ENCODE measurements at places on chromosomes 6 and 20.
A peak's percentile ranks its signal among the peaks of the same experiment; 100 is the strongest.

DNA sequence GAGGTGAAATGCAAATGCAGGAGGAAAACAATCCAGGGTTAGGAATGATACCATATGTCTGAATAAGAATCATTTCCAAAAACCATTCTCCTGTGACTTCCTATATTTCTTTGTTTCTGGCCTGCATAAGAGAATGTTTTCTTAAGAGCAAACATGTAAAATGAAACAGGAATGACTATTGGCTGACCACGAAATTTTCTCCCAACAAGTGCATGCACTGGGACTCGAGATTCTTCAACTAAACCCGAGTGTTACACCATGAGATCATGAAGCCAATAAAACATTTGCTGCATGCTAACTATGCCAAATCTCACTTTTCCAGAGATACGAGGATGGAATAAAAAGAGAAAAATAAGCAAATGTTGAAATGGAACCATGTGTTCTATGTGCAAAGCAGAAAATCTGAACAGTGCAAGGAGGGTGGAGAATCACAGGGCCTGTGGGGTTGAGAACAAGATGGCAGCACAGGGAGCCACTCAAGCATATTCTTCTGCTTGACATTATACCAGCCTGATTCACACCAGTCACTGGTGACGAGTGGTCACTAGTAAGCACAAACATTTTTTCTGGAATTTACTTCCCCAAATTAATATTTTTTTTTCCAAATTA, 212.2 kb upstream of the FOXA2 start:
- DNase-seq = no peak

- DNase-seq = no peak
Observed at GRCh38 chr6:158559338-158559894, 475 bp upstream of the TMEM181 start.

DNA sequence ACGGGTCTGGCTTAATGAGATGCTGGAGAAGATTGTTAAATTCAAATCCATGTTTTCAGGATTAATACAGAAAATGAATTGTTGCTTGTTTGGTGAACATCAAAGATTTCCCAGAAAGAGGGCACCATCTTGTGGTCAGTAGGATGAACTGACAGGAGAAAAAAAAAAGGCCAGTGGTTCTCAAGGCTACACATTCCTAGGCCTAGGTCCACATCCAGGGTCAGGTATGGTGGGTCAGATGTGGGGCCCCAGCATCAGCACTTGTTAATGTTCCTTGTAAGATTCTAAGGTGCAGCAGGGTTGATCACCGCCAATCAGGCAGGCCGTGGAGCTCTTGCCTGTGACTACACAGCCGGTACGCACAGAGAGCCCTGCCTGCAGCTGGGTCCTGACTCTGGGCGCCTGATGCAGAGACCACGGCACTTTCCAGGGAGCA, 34.0 kb upstream of the FOXO3 start:
- DNase-seq = no peak

GRCh38 chr6:1538369-1538768, 71.3 kb upstream of the FOXC1 start:
- no peak for DNase-seq

- no peak for DNase-seq
Observed at GRCh38 chr6:79604583-79605037, 26.5 kb upstream of the SH3BGRL2 start.

GRCh38 chr20:49694450-49695071, 19.1 kb downstream of the B4GALT5 start:
- DNase-seq = no peak

DNA sequence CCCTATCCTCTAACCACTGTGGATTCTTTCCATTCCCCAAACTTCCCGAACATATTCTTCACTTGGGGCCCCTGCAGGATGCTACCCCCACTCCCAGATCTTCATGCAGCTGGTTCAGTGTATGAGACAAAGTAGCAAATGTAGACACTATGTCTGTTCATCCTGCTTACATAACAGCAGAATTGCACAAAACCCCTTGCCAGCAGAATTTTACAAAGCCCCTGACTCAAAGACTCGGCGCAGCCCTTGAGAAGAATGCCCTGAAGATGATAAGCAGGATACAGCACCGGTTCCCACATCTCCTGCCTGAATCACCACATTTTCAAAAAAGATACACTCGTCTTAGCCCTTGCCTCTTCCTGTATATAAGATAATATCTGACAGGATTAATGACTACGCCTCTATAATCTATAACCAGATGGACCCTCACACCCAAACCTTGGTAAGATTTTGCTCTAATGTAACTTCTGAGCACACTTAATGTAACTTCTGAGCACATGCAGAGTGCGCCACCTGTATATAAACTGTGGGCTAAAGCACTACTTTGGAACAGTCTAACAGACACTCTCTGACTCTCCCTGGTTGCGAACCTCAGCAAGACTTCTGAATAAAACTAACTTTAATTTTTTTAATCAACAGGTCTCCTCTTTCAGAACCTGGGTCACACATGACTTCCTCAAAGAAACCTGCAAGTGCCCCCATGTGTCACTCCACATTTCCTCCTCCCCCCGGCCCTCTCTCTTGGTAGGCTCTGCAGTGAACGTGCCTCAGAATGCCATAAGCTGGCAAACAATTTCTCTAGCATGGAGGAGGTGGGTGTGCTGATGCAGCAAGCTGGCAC, 28.7 kb downstream of the RALGAPA2 start:
- DNase-seq = no peak

GRCh38 chr6:118725944-118726343, 74.6 kb upstream of the CEP85L start:
- DNase-seq = no peak

DNA sequence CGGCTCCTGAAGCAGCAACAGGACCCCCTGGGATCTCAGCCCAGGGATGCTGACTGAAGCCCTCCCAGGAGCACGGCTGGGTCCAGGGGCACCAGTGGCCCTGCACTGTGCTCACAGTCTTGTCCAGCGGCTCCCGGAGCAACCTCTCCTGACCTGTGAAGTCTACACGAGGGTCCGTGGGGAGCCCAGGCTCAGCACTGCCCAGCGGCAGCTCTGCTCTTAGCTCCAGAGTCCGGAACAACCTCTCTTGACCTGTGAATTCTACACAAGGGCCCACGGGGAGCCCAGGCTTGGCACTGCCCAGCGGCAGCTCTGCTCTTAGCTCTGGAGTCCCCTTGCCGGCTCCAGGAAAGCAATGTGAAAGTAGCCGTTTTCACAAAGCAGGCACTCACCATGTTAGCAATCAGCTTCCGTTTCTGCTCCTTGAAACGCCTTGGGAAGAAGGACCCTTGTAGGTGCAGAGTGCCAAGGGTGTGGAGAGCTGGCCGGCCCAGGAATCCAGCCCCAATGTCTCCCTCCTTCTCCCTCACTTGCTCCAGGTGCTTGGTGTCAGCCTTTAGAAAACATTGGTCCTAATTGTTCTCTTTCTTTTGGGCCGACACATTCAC, 310.9 kb downstream of the CDH4 start:
- DNase-seq = no peak

DNA sequence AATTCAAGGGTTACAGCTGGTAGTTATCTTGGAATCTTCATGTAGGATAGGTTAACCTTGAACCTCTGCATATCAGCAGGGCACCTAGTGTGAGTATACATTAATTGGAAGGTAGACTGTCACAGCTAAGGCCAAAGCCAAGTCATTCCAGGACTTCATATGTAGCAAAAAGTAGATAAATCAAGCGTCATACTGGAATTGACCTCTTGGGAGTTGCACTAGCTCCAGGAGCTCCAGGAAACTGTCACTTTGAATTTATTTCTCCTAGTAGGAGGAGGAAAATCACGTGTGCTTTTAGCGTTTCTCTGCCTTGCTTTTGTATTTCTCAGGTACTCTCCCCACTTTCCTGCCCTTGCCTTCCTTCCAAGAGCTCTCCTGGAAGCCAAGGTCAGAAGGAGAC, 30.3 kb downstream of the RIPOR2 start:
- DNase-seq = no peak

- no peak for DNase-seq
Observed at GRCh38 chr20:22652681-22653588, 68.6 kb upstream of the FOXA2 start.

DNA sequence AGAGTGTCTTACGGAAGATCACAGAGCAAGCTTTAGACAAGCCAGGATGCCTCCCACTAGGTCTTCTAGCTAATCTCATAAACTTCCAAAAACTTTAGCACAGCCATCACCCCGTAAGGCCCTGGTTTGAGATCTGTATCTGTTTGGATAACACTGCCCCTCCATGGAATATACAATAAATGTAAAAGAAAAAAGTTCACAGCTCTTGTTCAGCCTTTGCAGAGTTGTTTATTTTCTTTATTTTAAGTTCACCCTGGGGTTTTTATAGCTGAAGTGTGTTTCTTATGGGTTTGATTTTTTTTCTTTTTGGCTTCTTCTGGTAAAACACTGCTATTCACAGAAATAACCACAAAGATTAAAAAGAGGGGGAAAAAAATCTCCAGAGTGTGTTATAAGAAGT, 125.6 kb downstream of the EYA2 start:
- no peak for DNase-seq

- no peak for DNase-seq
Observed at GRCh38 chr6:105821027-105821426, 265.1 kb upstream of the PRDM1 start.

DNA sequence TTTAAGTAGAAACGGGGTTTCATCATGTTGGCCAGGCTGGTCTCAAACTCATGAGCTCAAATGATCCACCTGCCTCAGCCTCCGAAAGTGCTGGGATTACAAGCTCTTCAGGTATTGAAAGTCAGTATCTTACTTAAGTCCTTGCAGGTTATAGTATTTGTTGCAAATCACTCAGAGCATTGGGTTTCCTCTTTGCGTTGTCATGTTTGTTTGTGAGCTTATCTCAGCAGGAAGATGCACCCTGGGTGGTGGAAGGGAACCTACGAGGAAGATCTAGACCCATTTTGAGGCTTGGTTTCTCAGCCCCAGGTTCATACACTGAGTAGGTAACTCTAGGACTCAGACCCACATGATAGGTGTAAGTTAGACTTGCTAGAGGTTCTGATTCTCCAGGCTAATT, 18.6 kb downstream of the MYH7B start:
- no peak for DNase-seq

DNA sequence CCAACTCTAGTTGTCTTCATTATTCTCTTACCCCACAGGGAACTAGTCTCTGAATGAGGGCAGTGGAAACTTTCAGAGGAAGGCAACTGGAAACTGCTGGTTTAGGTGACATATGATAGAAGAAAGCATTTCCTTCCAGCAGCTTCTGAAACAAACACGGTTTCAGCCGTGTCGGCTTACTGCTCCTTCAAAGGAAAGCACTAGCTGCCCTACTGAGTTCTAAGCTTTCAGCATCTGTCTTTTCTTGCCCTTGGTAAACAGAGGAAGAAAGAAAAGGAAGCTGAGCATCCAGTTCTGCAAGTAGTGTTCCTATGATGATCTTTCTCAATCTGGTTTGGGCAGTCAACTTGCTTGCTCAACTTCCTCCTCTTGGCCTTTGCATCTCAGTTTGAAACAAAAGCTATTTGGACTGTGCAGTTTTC, 117.5 kb upstream of the CEP85L start:
- no peak for DNase-seq

- no peak for DNase-seq
Observed at GRCh38 chr6:144036064-144036834, 28.2 kb upstream of the PLAGL1 start.

DNA sequence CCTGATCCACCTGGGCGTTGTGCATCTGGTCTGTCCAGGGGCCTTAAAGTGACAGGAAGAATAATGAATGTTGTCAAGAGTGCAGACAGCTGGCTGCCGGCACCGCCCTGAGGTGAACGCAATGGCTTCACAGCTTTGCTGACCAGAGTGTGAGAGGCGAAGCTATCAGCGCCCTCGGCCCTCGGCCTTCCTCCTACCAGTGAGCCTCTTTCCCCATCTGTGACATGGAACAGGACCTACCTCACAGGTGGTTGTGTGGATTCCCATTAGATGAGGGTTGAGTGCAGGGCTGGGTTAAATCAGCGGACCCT, 54.8 kb downstream of the CTCFL start:
- DNase-seq = no peak

DNA sequence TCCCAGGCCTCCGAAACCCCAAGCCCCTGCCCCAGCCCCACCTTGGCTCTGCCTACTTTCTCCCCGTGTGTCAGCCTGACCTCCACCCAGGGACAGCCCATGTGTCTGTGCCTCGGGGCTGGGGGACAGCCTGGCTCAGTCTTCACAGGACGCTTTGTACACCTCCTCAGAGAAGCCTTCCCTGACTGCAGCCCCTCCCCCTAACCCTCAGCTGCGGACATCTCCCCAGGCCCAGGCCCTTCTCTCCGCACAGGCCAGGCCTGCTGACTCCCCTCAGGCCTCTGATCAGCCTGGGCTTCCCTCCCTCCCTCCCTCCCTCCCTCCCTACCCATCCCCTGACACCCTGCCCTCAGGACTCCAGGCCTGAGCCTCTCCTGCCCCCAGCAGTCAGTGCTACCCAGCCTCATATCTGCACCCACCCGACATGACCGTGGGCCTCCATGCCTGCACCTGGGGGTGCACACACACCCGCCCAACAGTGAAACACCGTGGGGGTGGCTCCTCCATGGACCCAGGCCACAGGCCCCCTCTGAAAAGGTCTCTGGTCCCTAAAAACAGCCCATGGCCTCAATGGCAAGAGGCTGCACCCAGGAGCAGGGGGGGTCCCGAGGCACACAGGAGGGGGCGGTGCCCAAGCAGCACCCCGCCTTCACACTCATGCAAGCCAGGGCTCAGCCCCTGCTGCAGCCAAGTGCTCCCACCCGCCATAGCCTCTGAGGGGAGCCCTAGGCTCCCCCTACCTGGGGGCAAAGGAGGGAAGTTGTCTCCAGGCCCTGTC, 12.9 kb downstream of the LAMA5 start:
- no peak for DNase-seq

DNA sequence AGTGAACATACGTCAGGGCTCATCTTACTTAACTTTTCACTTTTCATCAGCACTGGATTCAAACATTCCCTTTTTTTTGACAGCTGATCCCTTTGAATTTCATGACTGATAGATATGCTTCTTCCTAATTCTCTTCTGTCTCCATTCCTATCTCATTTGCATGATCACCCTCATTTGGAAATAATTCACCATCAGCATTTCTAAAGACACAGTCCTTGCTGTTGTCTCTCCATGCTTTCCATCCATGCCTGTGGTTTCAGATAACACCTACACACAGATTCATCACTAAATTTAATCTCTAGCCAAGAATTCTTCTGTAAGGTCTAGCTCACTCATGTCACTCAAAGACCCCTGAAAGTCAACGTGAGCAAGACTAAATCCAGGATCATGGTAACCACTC, 228.4 kb upstream of the BTBD3 start:
- DNase-seq = no peak

- peak; percentile 91 for DNase-seq
Observed at GRCh38 chr6:52595000-52595795, 18.3 kb upstream of the TRAM2 start.

Measured in NCI-H524 treated with DMSO at 0.1 percent for 48 hours (cell line).